ENCODE measurements at places on chromosomes 2 and 18. TPM values are rescaled to one million over a fixed set of nuclear protein-coding genes. Genes with fewer than 3 reads are reported as not detected.

GREB1 gene
- 0.10 TPM for total RNA-seq

GPR35 gene
- 7.6 TPM for total RNA-seq

GRCh38 chr18:55092166-55092565 is 132.9 kb upstream of the CCDC68 start:
- no peaks in the 10 kb centered on the region for H3K4me1 ChIP-seq
- H3K27ac ChIP-seq, result no peak overlapping the region
- H3K4me3 ChIP-seq, result no peak overlapping the region
- no peaks in the 10 kb centered on the region for H3K36me3 ChIP-seq
- H3K27me3 ChIP-seq, result no peaks in the 10 kb centered on the region

- H3K4me3 ChIP-seq, result peak overlapping the region; percentile 7
- peak overlapping the region; percentile 91 for H3K27ac ChIP-seq
- peaks cover 93% of the 10 kb centered on the region for H3K4me1 ChIP-seq
- peaks cover 1% of the 10 kb centered on the region for H3K36me3 ChIP-seq
- no peaks in the 10 kb centered on the region for H3K27me3 ChIP-seq
Observed at GRCh38 chr2:96526101-96526591, 10.4 kb upstream of the ARID5A start.

DNA sequence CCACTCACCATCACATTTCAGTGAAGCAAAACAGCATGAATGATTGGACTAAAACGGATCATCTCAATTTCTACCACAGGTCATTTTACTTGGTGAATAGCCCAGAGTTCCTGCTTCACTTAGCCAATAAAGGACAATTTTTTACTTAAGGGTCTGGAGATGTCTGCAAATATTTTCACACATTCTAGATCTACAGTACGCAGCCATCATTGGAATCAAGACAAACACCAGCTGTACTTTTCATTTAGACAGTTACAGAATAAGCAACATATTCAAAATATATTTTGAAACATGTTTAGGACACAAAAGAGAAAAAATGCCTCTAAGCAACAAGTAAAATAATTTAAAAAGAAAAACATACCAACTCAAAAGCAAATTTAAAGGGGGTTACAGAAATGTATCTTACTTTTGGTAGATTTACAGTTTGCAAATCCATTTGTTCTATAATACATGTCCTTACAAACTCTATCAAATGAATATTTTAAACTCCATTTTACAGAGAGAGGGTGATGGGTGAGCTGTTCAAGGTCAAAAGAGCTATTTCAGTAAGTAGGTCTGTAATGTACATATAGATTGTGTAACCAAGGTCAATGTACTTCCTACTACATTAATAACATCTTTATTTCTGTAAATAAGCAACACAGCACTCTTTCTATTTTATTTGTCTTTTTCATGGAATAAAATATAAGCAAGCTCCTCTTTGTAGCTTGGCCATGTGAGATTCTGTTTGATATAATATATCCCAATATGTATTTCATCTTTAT is 13.4 kb downstream of the PPP1R1C start:
- H3K4me1 ChIP-seq, result no peaks in the 10 kb centered on the region
- no peak overlapping the region for H3K4me3 ChIP-seq
- H3K36me3 ChIP-seq, result no peaks in the 10 kb centered on the region
- no peak overlapping the region for H3K27ac ChIP-seq
- H3K27me3 ChIP-seq, result peaks cover 4% of the 10 kb centered on the region

DNA sequence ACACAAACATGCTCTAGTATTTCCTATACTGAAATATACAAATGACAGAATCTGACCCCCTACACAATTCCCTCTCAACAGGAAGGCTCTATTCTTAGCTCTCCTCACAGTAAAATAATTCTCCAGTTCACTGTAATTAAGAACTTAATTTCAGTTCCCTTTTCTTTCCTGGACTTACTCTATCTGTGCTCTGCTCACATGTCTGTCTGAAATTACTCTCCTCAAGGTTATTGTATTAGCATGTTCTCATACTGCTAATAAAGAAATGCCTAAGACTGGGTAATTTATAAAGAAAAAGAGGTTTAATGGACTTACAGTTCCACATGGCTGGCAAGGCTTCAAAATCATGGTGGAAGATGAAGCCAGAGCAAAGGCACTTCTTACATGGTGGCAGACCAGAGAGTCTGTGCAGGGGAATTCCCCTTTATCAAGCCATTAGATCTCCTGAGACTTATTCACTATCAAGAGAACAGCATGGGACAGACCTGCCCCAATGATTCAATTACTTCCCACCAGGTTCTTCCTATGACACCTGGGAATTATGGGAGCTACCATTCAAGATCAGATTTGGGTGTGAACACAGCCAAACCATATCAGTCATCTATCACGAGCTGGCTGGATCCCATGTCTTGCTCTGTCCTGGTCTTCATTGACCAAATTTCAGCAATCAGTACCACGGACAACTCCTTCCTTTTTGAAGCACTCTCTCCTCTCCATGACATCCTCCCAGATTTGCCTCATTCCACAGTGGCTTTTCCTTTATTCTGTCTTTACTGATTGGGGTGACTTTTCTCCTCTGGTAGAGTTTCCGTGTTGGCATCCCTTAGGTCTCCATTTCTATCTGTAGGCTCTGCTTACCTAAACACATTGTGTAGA is 110.9 kb downstream of the GALR1 start:
- no peaks in the 10 kb centered on the region for H3K27me3 ChIP-seq
- no peak overlapping the region for H3K4me3 ChIP-seq
- no peak overlapping the region for H3K27ac ChIP-seq

GRCh38 chr2:144270951-144271350 is 249.0 kb downstream of the ZEB2 start:
- no peaks in the 10 kb centered on the region for H3K27me3 ChIP-seq
- no peak overlapping the region for H3K27ac ChIP-seq
- H3K4me1 ChIP-seq, result peaks cover 21% of the 10 kb centered on the region
- peaks cover 4% of the 10 kb centered on the region for H3K36me3 ChIP-seq

GRCh38 chr2:118638453-118638852 is 209.0 kb downstream of the EN1 start:
- H3K36me3 ChIP-seq, result no peaks in the 10 kb centered on the region
- no peak for DNase-seq
- no peak overlapping the region for H3K4me3 ChIP-seq
- H3K27ac ChIP-seq, result no peak overlapping the region
- H3K4me1 ChIP-seq, result no peaks in the 10 kb centered on the region

DNA sequence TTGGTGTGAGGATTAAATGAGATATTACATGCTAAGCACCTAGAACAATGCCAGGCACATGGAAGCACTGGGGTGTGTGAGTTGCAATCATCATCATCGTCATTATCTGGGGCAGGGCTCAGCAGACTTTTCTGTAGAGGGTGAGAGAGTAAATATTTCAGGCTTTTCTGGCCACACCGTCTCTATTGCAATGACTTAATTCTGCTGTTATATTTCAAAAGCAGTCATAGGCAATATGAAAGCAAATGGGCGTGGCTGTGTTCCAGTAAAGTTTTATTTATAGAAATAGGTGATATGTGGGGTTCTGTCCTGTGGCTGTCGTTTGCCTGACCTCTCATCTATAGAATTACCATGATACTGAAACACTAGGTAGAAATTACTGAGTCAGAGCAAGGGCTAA is 60.6 kb downstream of the IL1R2 start:
- H3K36me3 ChIP-seq, result peaks cover 1% of the 10 kb centered on the region
- H3K27ac ChIP-seq, result no peak overlapping the region
- H3K27me3 ChIP-seq, result peaks cover 2% of the 10 kb centered on the region
- no peaks in the 10 kb centered on the region for H3K4me1 ChIP-seq

GRCh38 chr2:109459485-109459884 is 154.3 kb downstream of the SEPTIN10 start:
- no peak overlapping the region for H3K4me3 ChIP-seq
- no peaks in the 10 kb centered on the region for H3K36me3 ChIP-seq
- H3K4me1 ChIP-seq, result peaks cover 7% of the 10 kb centered on the region
- no peak overlapping the region for H3K27ac ChIP-seq

GRCh38 chr2:127423880-127424279 is 5.7 kb downstream of the PROC start:
- H3K27ac ChIP-seq, result no peak overlapping the region
- no peaks in the 10 kb centered on the region for H3K36me3 ChIP-seq
- peaks cover 6% of the 10 kb centered on the region for H3K4me1 ChIP-seq
- peak overlapping the region; percentile 16 for H3K4me3 ChIP-seq
- DNase-seq, result no peak

- no peaks in the 10 kb centered on the region for H3K4me1 ChIP-seq
- H3K4me3 ChIP-seq, result no peak overlapping the region
- H3K27me3 ChIP-seq, result peaks cover 2% of the 10 kb centered on the region
- H3K27ac ChIP-seq, result no peak overlapping the region
- no peak for DNase-seq
- H3K36me3 ChIP-seq, result no peaks in the 10 kb centered on the region
Observed at GRCh38 chr2:129464036-129464435, 515.4 kb upstream of the RAB6C start.

DNA sequence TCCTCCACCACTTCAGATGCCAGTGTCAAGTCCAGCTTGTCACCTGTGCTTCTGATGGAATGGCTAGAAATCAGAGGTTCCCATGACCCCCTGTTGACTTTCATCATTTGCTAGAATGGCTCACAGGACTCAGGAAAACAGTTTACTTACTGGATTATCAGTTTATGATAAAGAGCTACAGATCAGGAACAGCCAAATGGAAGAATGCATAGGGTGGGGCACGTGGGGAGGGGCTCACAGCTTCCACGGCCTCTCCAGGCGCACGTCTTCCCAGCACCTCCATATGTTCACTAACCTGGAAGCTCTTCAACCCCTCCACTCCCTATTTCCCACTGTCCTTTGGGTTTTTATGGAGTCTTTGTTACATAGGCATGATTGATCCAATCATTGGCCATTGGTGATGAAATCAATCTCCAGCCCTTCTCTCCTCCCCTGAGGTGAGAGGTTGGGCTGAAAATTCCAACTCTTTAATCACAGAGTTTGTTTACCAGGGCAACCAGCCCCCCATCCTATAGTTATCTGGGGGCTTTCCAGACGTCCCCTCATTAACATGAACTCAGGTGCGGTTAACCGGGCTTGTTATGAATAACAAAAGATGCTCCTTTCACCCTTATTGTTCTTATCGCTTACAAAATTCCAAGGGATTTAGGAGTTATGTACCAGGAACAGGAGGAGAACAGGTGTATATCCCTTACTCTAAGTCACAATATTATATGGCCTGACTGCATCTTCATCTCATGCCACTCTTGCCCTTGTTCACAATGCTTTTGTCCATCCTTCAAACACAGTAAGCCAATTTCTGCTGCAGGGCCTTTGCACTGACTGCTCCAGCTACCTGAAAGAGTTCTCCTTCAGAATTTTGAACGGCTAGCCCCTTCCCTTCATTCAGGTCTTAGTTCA is 35.2 kb downstream of the ANXA4 start:
- H3K27me3 ChIP-seq, result peaks cover 1% of the 10 kb centered on the region
- peaks cover 40% of the 10 kb centered on the region for H3K4me1 ChIP-seq
- peaks cover 13% of the 10 kb centered on the region for H3K36me3 ChIP-seq
- H3K4me3 ChIP-seq, result no peak overlapping the region
- no peak for DNase-seq

COLEC12 gene
- total RNA-seq, result not detected

Data from activated T-helper 1 cell treated with anti-CD3 and anti-CD28 coated beads, Interleukin-12 subunit alpha, Interleukin-12 subunit beta, Interleukin-2, Interleukin-4 antibody, amounts not matched to agents 30 ng/mL and 10 ng/mL and 1 ng/mL, durations not matched to agents 14 hours and 24 hours and 36 hours (primary cell).